ENCODE measurements at places on chromosomes 5 and 9.

DNA sequence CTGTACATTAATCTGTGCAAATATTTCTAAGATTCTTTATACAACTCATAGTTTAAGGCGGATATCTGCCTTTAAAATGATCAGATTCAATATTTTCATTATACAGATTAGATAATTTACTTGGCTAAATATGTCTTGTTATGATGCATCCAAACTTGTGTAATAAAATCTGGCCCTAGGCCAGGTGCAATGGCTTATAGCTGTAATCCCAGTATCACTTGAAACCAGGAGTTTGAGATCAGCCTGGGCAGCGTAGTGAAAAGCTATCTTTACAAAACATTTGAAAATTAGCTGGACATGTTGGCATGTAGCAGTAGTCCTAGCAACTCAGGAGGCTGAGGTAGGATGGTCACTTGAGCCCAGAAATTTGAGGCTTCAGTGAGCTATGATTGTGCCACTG is 2002.2 kb upstream of the ACO1 start:
- no peak for DNase-seq

DNA sequence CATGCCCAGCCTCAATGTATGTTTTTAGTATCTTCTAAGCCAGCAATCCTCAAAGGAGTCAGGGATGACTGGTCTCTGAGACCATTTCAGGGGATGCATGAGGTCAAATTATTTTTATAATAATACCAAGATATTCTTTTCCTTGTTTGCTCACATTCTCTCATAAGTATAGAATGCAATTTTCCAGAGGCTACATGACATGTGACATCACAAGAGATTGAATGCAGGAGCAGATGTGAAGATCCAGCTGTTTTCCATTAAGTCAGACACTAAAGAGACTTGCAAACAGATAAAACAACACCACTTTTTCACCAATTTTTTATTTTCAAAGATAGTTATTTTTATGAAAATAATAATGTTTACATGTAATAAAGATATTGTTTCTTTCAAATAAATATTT is 22.0 kb upstream of the FREM1 start:
- DNase-seq: no peak

- no peak for DNase-seq
Measured at GRCh38 chr9:98401140-98402018, 145.9 kb upstream of the TBC1D2 start.

DNA sequence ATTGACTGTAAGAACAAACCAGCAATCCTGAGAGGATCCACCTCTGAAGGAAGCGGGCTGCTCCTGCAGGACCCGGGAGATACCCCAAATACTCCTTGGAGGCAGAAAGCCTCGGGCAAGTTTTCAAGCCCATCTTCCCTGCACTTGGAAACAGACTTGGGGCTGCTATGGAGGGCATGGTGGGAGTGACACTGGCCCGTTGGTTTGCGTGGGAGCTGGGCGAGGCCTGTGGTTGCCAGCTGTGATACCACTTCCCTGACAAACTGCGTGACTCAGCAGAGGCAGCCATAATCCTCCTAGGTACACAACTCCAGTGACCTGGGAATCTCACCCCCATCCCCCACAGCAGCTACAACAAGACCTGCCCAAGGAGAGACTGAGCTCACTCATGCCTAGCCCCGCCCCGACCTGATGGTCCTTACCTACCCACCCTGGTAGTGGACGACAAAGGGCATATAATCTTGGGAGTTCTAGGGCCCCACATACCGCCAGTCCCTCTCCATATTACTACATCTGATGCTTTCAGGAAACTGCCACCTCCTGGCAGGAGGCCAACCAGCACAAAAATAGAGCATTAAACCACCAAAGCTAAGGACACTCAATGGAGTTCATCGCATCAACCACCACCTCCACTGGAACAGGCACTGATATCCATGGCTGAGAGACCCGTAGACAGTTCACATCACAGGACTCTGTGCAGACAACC is 38.1 kb upstream of the VLDLR start:
- no peak for DNase-seq

GRCh38 chr5:181084621-181085195 is 44.6 kb downstream of the BTNL9 start:
- no peak for DNase-seq

- DNase-seq: no peak
Measured at GRCh38 chr9:122819791-122820489, 8.4 kb downstream of the PDCL start.

DNA sequence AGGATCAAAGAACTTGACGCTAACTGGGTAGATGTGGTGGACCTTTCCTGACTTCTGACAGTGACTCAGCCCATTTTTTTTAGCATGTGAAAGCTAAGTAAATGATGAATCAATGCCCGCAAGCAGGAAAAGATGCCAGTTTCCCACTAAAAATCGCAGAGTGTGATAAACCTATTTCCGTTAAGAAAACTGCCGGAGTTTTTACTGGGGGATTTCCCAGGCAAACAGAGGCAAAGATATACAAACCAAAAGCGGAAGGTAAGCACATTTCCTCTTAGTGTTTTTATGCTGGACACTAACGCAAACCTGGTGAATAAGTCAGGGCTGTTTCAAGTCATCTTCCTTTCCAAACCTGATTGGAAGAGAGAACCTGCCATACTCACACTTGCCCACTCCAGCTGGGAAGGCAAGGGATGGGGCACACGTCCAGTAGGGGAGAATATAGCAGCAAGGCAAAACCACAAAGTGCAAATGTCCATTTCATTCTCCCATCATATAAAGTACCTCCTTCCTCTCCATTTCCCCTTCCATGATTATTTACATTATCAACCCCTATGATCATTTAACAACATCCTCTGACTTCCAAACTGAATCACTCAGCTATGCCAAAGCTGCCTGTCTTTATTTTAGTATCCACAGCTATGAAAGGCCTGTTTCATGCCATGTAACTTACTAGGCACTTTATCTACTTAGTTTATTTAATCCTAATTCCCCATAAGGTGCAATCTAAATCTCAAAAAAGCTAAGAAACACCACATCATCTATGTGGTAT is 349.7 kb upstream of the RFX3 start:
- DNase-seq: no peak

DNA sequence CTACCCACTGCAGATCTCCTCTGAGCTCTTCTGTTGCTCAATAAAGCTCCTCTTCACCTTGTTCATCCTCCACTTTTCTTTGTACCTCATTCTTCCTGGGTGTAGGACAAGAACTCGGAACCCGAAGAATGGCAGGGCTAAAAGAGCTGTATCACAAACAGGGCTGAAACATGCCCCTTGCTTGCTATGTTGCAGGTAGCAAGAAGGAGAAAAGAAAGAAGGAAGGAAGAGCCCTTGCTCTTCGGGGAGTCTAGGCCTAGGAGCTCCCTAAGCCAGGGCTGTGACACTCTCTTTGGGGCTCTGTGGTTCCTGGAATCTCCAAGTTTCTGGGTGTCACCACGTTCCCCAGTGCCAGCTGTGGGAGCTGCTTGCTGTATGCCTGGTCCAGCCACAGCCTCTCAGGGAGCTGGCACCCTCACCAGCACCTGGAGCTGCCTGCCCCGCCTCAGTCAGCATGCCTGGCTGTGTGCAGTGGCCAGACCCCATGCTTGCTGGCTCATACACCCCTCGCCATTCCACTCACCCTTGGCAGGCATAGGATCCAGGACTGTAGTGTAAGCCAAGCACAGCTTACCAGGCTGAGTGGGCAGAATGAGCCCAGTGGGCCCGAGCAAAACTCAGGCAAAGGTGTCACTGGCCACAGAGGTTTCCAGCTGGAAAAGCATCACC is 274.8 kb upstream of the ADRA1B start:
- DNase-seq: no peak

- DNase-seq: no peak
Measured at GRCh38 chr5:153516504-153517240, 26.2 kb downstream of the GRIA1 start.

DNA sequence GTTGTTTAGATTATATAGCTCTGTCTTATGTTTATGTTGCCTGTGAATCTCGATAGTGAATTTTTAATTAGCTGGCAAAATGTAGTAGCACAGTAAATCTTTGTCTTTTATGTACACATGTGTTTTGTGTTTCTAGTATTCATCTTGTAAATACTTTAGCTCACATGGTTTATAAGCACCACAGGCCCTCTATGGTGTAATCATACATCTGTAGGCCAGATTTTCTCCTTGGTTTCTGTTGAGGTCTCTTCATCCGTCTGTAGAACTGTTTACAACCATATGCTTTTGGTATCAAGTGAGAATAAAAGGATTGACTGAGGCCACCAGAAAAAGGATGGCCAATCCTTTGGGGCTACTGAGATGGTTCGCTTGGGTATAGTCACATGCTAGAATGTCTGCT is 45.0 kb downstream of the PRR16 start:
- DNase-seq: no peak

DNA sequence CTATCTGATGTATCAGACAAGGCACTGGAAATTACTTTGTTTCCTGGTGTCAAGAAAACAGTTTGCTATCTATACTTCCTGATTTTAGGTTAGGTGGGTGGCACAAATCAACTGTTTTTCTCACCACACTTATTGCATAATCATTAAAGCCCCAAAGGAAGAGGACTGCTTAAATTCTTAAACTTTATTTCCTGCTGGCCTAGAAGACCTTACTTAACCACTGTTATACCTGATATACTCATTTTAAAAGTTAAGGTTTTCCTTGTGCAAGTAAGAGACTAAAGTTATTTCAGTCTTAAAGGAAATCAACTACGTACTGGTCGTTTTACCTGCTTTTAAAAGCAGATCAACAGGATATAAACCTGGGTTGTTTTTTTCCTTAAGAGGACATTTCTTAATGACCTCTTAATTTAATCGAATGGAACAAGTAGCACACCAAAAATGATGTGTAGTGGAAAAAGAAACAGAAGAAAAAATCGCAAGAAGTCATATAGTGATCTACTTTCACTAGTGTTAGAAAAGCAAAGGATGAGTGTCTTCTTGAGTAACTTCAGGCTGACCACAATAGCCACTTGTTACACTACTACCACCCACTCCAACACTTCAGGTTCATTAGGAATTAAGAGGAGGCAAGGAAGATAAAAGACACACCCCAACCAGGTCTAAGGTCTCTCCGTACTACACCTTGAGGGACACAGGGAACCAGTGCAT is 974 bp downstream of the CLINT1 start:
- no peak for DNase-seq

- no peak for DNase-seq
Measured at GRCh38 chr5:41843456-41844370, 26.5 kb downstream of the OXCT1 start.
